ENCODE measurements at places on chromosomes 11 and 22.

DNA sequence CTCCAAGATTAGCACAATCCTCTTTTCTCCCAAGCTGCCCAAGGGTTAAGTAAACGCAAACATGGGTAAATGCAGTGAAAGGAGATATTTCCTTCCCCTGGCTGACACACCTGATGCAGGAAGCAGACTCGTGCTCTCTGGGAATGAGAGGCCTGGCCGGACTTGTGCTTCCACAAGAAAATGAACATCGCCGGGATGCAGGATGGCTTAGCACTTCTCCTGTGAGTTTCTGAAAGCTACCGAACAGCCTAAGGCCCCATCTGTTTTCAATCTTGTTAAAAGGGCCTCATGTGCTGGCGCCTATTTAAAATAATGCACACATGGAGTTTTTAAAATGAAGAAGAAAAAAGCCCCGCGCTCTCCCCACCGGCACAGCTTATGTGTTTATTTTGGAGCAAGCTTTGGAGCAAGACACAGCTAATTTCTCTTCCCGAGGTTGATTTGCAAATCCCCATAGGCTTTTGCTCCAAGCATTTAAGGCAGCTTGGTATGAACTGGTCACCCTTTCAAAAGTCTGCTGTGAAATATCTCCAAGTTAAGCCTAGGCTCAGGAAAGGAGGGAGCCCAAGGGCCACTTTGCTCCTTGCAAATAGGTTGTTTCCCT lies 100.9 kb downstream of the SYN3 start:
- no peak for DNase-seq

DNA sequence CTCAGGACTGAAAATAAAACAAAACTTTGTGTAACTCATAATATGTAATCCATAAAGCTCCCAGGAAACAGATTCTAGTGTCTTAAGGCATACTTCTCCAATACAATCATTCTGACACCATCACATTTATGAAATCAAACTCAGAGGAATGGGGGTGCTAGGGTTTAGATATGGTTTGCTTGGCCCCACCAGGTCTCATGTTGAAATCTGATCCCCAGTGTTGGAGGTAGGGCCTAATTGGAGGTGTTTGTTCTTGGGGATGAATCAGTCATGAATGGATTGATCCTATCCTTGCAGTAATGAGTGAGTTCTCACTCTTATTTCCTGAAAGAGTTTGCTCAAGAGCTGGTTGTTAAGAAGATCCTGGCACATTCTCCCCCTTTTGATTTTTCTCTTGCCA lies 380.9 kb downstream of the ETS1 start:
- no peak for DNase-seq

DNA sequence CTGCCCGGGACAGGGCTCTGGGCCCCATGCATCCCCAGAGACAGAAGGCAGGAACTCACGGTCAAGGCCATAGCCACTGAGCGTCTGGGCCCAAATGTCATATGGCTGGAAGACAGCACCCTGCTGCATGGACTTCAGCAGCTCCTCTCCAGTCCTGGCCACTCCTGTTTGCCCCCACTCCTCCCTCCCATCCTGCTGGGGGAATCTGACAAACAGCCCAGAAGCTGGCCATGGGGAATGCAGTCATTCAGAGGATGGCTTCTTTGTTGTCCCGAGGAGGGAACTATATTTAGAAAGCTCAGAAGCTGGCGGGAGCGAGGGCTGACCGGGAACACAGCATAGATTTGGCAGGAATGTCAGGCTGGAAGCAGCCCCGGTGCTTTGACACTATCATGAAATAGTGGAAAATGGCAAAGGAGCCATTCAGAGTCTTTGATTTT lies 35.0 kb downstream of the DKK3 start:
- no peak for DNase-seq

GRCh38 chr22:28146401-28147314 lies 227.6 kb upstream of the PITPNB start:
- DNase-seq = no peak

DNA sequence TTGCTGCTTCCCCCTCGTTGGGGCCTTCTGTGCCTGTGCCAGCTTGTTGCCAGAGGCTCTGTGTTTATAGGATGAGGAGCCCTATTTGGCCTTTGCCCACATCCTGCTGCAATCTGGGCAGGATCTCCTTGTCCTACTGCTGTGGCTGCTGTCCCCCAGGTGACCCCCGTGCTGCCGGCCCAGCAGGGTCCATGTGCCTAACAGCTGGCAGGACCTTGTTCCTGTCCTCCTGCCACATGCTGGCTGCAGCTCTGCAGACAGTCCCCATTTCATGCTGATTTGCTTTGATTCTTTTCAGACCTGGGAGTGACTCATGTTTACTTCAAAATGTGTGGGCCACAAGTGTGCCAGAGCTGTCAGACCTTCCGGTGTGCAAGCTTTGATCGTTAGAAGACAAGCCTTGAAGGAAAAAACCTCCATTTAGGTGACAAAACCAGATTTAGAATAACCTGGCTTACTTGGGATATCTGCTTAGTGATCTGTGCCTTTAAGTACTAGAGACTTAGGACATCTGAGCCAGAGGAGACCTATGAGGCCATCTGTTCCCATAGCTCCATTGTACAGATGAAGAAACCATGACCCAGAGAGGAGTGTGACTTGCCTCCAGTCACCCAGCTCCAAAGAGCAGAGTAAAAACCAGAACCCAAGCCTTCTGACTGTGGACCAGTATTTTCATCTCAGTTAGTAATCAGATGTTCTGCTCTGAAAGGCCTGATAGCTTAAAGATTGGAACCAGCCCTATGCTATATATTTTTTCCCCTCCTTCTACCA lies 11.1 kb downstream of the NAV2 start:
- DNase-seq = peak; percentile 18

GRCh38 chr11:7927635-7928034 lies 3.4 kb downstream of the OR10A6 start:
- no peak for DNase-seq

GRCh38 chr11:17513853-17514252 lies 30.4 kb downstream of the USH1C start:
- no peak for DNase-seq

DNA sequence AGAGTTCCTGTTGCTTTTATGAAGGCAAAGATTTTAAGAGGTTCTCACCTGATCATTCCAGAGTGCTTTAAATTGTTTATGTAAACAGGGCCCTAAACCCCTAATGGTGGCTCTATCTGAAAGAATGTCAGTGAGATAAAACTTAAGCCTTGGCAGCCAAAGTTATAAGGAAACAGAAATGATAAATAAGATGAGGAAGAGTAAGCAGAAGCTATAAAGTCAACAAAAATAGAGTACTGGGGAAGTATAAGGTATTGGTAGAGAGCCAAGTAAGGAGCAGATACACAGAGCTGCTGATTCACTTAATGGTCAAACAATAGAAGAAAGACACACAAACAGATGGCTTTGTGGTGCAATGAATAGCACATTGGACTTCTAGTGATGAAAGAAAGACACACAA lies 37.9 kb downstream of the TMPRSS5 start:
- no peak for DNase-seq

DNA sequence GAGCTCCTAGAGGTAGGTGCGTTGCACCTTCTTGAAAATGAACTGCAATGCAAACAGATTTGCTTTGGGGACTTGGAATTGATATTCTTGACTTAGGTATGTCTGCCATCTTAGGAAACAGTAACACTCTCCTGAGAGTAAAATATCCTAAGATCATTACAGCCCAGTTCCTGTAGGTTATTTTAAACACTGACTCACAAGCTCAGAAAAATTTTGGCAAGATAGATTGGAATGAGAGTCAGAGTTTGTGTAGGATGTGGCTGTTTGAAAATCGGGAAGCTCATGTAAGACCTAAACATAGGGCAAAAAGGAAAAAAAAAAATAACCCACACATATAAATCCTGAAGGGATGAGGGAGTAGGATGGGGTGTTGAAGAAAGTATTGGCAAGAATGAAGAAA lies 377.0 kb upstream of the LRRC4C start:
- DNase-seq = no peak
